Fibroblast of skin of scalp (primary cell): ENCODE measurements at places on chromosomes 6 and 20.

DNA sequence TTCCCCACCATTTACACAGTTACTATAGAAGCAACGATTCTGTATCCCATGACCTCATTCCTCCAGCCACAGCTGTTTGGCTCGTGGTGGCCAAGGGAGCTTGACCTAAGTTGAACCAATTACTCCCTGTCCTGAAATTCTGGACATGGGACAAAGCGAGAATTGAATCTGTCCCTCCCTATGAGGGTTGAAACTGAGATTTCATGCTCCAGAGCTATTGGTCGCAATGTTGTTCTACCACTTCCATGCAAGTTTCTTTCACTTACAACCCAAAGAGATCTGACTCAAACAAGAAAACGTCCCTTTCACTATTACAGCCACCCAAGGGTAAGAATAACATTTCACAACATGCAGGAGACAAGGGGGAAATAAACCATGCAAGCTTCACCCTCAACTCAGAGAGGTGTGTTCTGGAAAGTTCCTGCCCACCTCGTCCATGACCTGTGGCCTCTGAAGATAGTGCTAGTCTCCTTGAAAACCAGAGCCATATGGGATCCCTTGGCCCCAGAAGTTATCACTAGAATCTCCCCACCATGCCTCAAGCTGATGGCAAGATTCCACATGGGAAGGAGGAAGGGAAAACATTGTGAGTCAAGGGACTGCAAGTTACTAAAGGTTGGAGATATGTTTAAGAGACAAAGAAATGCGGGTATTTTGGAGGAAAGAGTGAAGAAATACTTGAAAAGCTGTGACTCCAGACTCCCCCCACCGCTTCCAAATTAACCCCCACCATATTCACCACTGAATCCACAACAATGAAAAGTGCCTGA lies 74.5 kb upstream of the SRSF6 start:
- DNase-seq = peak; percentile 36

DNA sequence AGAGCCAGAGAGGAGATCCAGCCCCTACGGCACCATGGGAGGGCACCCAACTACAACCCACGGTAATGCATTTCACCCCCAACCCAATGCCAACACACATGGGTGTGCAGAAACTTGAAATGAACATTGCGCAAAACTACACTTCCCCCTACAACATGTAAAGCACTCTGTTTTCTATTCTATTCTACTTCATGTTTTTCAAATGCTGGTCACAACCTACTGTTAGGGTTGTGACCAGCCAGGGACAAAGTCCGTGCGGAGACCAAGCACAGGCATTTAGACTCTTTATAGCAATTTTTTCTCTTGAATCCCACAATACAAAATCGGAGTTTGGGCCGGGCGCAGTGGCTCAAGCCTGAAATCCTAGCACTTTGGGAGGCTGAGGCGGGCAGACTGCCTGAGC lies 90.6 kb downstream of the MRPL14 start:
- DNase-seq = no peak

GRCh38 chr6:52135217-52135616 lies 47.8 kb upstream of the PKHD1 start:
- DNase-seq = no peak

- DNase-seq = peak; percentile 76
Measured at GRCh38 chr20:53579581-53580375, 13.9 kb downstream of the ZNF217 start.

GRCh38 chr6:125812394-125813292 lies 21.9 kb downstream of the NCOA7 start:
- DNase-seq = peak; percentile 95

DNA sequence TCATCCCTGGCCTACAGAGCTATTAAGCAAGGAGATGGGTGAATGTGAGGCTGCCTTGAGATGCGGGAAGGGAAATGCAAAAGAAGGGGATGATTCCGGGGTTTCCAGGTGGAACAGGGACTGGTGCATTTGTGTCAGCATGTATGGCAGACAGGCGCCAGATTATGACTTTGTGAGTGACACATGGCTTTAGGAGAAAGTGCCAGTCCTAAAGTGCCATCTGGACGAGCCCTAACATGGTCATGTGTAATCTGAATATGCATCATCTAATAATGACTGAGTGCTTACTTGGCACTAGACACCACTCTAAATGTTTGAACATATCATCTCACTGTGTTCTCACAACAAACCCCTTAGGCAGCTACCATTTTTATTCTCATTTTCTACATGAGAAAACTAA lies 195.0 kb upstream of the TSHZ2 start:
- DNase-seq = no peak

GRCh38 chr6:40988634-40989033 lies 50.4 kb downstream of the UNC5CL start:
- DNase-seq = no peak

DNA sequence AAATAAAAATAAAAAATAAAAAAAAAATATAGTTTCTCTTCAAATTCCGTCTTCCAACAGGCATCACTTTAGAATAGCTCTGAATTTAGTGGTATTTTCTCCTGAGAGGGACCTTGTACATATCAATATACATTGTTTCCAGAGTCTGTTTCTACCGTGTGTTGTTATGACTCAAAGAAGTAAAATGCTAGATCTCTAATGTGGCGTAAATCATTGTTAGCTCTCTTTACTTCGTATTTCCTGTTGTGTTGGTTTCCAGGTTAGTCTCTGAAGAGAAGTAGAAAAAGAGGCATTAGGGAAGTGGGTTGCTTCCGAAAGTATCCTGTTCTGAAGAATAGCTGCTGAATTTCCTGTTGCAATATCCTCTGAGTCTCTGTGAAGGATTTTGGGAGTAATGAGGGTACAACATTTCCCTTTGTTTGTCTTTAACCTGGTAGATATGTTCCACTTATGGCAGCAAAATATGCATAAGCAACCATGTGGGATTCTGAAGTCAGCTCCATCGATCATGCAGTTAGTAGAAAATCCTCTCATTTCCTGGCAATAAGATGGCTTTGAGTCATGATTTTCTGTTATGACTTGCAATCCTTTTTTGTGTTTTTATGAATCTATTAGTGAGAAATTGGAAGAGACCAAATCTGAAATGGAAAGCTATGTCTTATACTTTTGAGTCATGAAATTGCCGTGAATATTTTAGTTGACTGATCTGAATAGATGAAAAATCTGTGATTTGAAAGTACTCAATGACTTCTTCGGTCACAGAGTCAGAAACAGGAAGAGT lies 42.0 kb upstream of the MCHR2 start:
- no peak for DNase-seq
